Renal cortex interstitium (tissue), 15 donors: ENCODE measurements at places on chromosomes 11 and 22.

DNA sequence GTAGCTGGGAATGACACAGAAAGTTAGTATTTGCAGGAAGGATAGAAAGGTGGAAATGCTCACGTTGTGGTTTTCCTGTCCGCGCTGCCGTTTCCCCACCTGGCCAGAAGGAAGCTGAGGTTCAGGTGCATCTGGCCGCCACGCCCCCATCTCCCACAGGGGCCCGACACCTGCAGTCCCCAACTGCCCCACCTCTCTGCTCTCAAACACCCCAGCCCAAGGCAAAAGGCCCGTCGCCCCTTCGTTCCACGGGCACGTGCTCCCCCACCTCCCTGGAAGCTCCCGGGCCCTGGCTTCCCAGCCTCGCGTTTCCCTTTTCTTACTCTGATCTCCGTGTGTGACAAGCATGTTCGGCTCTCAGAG, 985.1 kb downstream of the BRD1 start:
- no peak for DNase-seq

DNA sequence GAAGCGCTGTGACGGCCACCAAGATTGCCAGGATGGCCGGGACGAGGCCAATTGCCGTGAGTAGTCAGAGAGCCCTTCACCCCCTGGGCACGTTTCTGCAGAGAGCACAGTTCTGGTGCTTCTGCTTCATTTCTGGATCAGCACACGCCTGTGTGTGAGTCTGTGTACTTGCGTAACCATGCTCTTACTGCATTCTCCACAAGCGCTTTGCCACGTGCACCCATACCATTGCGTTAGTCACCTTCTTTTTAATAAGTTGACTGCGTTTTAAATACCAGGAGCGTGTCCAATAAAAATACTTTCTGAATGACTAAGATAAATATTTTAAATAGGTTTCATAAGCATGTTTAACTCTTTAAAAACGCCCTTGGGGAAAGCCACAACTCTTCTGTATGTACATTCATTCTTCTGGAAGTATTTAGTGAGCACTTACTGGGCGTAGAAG, 143.0 kb upstream of the SORL1-AS1 start:
- DNase-seq, result no peak

GRCh38 chr22:42649246-42650099, at the start of gene CYB5R3:
CYB5R3 (minus strand) TSS chr22:42649392; CDS start chr22:42649315, 77 bp downstream.
- peak; percentile 71 for DNase-seq

- no peak for DNase-seq
Observed at GRCh38 chr22:41919357-41920224, 4.7 kb upstream of the SHISA8 start.

DNA sequence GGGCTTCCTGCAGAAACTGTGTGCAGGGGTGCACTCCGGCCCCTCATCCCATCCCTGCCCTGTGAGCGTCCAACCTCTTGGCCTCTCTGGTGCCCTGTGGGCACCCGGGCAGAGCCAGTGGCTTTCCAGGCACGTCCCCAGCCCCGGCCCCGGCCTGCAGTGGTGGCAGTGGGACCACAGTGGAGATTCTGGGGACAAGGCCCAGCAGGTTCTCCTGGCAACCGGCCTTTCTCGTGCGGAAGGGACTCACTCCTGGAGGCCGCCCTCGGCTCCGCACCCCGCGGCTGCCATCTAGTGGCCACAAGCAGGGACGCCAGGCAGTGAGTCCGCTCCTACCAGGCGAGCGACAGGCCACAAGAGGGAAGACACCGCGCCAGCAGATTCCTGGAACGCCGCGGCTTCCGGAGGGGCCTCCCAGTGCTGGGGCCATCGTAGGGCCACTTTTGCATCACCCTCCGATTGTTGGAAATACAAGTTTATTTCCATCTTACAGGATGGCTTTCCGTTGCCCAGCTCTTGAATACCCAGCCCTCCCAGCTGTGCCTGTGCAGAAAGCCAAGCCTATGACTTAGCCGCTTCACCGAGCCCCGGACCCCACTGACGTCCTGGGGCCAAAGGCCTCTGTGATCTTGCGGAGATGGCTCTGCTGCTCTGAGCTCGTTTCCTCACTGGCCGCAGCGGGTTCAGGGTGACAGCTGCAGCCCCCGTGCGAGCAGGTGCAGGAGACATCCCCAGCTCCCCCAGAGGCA, 357.3 kb downstream of the CTTN start:
- DNase-seq, result peak; percentile 57
